Left renal cortex interstitium (tissue), 4 donors: ENCODE measurements at places on chromosomes 12 and 14.

DNA sequence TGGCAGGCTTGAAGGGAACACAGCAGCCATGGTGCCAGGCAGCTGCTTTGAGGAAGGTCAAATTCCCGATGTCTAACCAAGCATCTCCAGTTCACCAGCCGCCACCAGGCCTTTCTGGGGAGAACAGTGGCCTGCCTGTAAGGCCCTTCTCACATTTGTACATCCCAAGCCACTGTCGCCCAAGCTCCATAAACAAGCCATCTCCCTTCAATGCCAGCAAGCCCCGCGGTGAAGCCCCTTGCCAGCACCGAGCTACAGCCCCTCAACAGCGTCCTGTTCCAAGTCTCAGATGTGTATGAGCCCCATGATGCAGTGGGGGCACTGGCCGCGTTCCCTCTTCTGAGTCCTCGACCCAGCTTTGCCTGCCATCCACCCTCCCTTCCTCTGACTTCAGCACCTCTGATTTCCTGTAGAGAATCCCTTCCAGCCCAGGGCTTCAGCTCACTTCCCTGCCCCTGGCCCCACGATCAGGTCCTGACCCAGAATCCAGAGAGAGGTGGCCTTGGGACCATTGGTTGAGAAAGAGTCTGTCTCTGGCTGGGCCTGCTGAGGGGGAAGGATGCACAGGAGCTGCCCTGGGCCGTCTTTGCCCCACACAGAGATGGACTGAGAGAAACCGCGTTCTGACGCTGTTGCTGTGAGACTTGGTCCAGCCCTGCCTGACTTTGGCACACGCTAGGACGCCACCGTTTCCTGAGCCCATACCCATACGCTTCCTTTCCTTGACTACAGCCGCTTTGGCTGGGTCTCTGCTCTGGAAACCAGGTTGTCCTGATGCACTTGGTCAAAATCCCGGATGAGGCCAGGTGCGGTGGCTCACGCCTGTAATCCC, 1.9 kb upstream of the MMP17 start:
- no peak for DNase-seq

DNA sequence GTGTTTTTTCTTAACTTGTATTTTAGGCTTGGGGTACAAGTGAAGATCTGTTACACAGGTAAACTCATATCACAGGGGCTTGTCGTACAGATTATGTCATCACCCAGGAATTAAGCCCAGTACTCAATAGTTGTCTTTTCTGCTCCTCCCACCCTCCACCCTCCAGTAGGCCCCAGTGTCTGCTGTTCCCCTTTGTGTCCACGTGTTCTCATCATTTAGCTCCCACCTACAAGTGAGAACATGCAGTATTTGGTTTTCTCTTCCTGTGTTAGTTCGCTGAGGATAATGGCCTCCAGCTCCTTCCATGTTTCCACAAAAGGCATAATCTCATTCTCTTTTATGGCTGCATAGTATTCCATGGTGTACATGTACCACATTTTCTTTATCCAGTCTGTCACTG, 166.7 kb downstream of the RIMBP2 start:
- no peak for DNase-seq

DNA sequence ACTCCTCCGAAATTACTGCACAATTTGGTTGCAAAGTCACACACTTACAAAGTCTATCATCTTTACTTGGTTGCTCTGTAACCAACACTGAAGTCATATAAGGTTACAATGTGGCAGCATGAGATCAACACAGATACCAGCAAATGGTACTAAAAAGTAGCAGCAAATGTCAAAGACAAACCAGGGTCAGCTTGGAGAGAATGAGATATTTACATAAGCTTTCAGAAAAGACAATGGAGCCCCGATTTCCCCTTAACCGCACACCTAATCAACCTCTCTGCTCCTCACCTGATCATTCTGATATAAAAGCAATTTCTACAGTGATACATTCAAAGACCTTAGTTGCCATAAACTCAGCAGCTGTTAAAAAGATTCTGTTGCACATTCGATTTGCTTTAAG, 76.4 kb upstream of the FOXN3 start:
- no peak for DNase-seq

- no peak for DNase-seq
These were observed 453.7 kb downstream of the FSCB start for GRCh38 chr14:44053422-44053821.

DNA sequence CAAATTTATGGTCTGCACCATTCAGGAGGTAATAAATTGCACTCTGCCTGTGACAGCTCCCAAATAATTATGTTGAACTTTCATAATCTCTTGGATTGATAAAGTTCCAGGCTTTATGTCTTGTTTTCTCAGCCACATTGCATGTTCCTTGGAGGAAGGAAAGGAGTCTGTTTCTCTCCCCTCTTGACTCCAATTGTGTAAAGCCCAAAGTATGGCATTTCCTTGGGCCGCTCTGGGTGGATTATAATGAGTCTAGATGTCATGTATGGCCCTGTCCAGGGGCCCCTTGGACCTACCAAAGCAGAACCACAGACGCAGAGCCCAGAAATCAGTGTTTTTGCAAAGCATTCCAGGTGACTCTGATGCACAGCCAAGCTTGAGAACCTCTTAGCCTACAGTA, 160.8 kb downstream of the KSR2 start:
- DNase-seq, result no peak

DNA sequence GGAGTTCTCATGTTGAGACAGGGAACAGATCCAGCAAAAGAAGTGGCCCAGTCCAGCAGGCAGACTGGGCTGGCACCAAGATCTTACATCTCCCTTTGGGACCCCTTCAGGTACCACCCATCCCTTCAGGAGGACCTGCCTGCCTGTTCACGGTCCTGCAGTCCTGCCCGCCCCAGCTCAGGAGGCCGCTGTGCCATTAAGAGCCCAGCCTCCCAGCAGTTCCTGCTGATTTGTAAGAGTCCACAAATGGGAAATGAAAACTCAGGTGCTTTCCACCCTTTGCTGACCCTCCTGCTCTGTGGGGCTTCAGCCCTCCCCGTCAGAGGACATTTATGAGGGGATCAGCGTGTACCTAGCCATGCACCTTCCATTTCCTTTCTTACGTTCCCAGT, 39.5 kb downstream of the C14orf132 start:
- DNase-seq, result no peak

DNA sequence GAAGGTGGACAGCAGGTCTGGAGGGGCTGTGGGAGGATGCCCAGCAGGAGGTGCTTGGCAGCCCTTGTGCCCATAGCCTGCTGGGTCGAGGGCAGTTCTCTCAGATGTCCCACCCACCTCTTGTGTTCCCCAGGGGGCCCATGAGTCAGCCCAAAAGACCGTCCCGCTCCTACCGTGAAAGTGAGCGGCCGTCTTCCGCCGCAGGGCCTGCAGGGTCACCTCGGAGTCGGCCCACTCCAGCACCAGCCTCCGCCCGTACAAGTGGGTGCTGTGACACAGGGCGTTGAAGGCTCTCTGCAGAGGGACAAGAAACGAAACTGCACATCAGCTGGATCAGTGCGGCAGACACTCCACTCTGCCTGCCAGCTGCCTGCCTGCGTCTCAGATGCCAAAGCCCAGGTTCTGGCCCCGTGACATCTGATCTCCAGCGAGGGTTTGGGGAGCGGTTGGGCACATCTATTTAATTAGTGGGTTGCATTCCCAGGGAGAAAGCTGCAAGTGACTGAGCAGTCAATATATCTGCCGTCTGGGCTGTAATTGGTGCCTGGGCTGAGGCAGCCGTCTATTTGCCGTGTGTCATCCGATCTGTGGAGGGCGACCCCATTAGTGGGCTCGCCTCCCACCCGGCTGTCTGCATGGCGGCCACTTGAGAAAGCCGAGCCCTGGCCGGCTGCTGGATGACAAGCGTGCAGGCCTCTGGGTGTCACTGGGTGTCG, 121.5 kb downstream of the RBM19 start:
- no peak for DNase-seq

DNA sequence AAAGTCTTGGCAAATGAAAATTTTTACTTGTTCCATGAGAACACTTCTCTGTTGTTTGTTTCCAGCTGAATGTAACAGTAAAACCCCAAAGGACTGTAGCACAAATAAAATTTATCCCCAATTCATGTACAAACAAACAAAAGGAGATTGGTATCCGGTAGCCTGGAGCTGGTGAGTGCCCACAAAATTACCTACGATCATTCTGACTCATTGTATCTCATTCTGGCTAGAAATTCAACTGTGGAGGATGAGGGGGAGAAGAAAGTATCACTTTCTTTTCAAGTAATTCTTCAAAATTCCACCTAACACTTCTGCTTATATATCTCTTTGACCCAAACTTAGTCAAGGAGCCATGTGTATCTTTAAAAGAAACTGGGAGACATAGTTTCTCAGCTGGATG, 268.5 kb downstream of the ALG10B start:
- no peak for DNase-seq

- peak; percentile 77 for DNase-seq
These were observed 27.7 kb upstream of the HIGD1C start for GRCh38 chr12:50924439-50925341.

DNA sequence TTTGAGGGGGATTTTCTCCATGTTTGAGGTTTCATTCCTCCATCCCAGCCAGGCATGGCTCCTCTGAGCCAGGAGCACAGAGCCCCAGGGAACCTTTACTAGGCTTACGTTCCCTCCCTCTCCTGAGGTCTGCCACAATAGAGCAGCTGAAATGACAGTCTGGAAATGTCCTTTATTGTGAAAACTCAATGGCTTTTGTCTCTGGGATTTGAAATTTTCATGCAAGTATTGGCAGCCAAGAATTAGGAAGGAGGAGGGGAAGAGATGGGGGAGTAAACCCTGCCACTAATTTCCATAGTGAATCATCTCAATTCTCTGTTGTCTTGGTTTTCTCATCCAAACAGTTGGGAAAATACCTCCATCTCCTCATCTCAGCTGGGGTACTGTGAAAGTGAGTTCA, 2.6 kb upstream of the PLEKHG3 start:
- no peak for DNase-seq

DNA sequence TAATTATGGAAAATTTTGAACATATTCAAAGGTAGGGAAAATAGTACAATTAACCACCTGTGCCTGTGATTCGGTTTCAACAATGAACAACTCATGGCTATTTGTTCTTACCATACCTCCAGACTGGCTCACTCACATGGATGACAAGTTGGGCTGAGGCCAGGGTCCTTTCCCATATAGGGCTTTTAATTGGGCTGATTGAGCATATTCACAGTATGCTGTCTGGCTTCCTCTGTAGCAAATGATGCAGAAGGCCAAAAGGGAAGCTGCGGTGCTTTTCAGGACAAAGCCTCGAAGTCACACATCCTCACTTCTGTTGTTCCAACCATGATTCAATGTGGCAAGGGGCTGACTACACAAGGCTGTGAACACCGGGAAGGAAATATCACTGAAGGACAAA, 297.5 kb upstream of the SLC16A7 start:
- no peak for DNase-seq

DNA sequence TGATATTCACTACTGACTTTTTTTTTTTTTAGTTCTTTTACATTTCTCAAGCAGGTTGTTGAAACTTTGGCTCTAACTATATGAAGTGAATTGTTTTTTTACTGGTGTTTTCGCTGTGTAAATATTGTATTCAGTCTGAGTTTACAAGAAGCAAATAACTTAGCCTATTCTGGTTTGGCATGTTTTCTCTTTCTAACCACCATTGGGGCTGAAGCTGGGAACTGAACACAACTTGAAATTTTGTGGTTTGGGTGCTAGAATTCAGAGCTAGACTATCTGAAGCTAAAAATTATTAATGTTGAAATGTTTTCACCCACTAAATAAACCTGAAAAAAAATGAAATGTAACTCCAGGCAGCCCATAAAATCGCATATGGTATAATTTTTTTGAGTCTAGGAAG, 37.2 kb downstream of the RAD51B start:
- no peak for DNase-seq

DNA sequence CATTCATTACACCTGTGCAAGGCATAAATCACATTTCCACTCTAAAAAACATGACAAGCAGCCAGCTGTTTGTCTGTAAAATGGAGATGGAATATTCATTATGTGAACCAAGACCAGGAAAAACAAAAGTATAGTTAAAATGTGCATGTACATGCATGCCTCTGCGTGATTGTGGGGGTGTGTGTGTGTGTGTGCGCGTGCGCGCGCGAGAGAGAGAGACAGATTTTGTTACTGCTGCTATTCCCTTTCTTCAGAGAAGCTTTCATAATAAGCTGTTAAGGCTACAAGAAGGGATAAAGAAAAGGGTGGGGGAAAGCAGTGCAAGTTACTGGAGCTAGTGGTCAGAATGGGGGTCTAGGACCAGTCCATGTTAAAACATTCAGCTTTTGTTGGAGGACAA, 430.3 kb downstream of the NAV3 start:
- DNase-seq, result no peak

DNA sequence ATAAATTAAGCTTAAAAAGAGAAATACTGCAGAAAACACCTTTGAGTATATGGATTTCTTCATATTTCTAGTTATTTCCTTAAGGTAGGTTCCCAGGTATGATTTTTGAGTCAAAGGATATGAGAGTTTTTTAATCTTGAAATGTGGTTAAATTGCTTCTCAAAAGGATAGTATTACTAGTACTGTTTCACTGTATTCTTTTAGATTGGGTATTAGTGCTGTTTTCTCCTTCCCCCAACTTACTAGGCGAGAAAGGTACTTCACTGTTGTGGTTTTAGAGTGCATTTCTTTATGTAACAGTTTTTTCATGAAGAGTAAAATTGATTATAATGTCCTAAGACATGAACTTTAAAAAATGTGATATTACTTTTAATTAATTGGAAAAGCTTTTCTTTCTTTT, 13.5 kb downstream of the FRS2 start:
- DNase-seq, result no peak

GRCh38 chr12:80895240-80895639, 42.5 kb downstream of the LIN7A start:
- DNase-seq, result no peak

DNA sequence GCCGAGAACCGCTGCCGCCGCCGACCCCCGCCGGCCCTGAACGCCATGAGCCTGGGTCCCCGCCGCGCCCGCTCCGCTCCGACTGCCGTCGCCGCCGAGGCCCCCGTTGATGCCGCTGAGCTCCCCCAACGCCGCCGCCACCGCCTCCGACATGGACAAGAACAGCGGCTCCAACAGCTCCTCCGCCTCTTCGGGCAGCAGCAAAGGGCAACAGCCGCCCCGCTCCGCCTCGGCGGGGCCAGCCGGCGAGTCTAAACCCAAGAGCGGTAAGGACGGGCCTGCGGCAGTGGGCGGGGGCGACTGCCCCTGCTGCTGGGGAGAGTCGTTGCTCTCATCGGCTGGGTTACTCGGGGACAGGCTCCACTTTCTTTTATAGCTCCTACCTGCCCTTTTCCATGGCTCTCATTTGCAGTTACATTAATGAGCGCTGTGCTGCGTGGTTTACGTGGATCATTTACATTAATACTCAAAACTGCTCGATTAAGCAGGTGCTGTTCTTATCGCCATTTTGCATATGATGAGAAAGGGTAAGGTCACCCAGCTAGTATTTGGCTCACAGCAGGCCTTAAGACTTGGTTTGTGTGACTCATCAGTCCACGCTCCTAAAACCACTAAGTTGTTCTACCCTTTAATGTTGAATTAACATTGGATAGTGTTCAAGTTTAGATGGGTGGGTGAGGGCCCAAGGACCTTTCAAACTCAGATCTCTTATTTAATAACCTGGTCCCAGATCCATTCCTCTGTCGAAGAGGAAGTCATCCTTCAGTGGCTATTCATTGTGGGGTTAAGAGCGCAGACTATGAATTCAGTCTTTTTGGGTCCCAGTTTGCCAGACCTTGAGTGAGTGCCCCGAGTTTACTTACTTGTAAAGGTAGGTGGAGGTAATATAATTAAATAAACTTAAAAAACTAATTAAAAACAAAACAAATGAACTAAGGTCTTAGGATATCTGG, 823 bp downstream of the RNF10 start:
- no peak for DNase-seq

GRCh38 chr12:94405413-94406116, 54.1 kb downstream of the CEP83 start:
- no peak for DNase-seq
